ENCODE measurements at places on chromosomes 7 and 10.

DNA sequence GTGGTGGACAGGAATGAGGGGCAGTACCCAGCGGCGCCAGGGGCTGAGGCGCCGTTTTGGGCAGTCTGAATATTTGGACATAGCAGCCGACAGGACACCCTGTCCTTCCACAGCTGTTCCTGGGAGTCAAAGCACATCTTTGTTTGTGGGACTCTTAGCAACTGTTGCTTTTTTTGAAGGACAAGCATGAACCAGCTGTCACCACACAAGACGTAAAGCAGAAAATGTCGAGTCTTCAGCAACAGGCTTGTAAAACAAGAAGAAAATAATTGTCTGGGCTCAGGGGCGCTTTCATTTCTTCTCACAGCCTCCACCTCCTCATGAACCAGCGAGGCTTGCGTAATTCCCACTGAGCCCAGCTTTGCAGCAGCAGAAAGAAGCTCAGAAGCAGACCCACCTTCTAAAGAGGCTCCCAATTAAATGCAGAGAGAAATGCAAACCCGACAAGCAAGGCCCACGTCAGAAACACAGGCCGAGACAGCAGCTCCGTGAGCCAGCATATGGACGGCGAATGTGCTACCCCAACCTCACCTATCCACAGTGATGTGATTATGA, 68.9 kb upstream of the DNAAF5 start:
- no peak for DNase-seq

DNA sequence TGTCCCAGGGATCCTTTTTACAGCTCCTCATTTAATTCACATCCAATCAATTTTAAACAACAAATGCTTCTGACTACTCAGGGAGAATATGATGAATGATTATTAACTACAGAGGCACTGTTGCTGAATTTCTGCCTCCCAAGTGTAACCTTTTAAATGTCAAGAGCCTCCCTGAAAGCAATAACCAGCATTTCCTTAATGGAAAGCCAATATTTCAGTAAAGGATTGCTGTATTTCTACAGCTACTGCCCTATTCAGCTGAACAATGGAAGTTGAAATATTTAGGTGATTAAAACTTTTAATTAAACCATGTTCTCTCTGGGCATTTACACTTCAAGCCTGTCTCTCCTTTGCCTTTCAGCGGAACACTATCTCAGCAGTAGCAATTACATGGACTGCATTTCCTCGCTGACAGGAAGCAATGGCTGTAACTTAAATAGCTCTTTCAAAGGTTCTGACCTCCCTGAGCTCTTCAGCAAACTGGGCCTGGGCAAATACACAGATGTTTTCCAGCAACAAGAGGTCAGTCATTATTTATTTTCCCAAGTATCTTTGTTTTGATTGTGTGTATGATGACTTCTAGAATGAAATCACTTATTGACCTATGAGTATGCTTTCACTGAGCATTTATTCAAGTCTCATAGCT, 304.7 kb downstream of the BICC1 start:
- DNase-seq, result no peak

GRCh38 chr7:95971716-95972115, 199.4 kb downstream of the DYNC1I1 start:
- no peak for DNase-seq

- no peak for DNase-seq
Observed at GRCh38 chr7:2726316-2727018, 38.5 kb downstream of the AMZ1 start.

DNA sequence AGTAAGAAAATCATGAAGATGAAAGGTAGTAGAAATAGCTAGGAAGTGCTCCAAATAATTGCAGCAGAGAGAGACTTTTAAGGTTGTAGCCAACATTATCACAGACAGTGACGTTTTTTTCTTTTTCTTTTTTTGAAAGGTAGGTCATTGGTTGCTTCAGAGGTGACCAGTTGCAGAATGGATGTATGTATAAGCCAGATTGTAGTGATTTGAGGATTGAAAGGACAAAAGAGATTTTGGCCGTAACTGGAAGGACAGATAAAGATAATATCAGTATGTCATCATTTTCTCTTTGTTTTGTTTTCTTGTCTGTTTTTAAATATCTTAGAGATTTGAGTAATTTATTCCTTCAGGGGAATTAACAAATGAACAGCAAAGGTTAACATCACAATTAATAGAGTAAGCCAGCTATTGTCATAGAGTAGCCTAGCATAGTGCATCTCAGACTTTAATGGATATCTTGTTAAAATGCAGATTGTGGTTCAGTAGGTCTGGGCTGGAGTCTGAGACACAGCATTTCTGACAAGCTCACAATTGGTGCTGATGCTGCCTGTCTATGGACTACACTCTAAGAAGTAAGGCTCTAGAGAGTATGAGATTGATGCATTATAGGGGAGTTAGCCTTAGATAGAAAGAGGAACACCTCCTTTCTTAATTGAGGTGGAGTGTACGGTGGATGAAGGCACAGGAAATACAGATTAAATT, 28.3 kb downstream of the CDK13 start:
- no peak for DNase-seq

- no peak for DNase-seq
Observed at GRCh38 chr10:93182049-93182327, 108.3 kb downstream of the CYP26A1 start.

DNA sequence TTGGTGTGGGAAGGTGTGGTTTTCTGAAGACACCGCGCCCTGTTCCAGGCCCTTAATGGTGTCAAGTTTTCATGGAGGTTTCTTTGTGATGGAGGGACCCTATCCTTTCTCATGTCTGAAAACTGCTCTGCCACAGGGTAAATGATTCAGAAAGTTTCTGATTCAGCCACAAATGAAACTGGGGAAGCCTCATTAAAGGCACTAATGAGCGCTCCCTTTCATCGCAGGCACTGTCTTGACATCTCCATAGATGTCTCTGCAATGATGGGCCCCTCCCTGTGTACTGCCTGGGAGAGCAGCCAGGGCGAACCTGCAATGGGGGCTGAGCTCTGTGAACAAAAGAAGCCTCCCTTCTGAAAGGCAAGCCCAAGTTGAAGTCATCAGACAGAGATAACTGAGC, 355.3 kb downstream of the PRPF18 start:
- DNase-seq, result no peak
